ENCODE measurements at places on chromosomes 3 and 15.
A peak's percentile ranks its signal among the peaks of the same experiment; 100 is the strongest.

DNA sequence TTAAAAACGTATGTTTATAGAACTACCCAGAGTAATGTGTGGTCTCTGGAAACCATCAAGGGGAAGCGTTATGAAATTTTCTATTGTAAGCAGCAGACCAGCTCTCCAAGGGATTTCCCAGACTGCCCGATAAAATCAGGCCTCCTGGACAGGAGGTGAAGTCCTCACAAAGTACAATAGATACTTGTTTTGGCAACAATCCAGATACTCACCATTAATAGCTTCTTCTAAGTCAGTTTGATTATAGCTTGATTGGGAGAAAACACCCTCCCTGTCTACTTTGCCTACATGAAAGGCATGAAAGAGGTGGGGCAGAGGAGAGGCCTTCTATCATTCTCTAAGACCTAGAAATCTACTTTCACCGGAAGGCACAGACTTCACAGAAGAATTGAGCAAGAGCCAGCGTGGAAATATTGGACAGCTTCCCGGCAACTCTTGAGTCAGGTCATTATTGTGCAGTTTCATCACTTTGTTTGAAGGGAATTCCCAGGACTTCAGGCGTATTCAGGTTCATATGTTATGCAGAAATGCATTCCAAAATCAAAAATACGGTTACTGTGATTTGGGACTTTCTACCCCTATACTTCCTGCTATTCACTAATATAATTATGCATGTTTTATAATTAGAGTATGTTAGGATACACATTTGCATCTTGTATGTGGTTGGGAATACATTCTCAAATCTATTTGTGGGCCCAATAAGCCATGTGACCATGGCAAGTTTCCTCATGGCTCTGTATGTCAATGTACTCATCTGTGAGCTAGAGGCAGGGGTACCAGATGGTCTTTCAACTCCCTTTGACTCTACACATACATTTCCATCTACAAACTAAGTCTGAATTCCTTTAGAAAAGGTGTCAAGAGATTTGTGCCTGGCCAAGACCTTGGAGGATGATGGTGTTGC, 103.5 kb downstream of the CD47 start:
- no peak for DNase-seq

DNA sequence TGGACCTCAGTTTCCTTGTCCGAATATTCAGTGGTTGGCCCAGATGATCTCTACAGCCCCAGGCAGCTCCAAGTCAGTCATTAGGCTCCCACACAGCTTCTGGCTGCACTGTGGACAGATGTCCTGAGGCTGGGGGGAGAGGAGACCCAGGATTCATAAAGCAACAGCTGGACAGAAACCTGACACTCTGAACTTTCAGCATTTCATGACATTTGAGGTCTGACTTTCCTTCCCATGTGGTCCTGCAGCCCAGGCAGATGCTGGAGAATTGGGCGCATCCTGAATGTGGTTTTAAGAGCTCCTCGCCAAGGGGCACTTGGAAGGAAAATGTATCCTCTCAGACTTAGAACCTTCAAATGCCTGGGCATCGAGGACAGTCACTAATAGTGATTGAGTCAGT, 307.6 kb upstream of the LRRFIP2 start:
- no peak for DNase-seq

DNA sequence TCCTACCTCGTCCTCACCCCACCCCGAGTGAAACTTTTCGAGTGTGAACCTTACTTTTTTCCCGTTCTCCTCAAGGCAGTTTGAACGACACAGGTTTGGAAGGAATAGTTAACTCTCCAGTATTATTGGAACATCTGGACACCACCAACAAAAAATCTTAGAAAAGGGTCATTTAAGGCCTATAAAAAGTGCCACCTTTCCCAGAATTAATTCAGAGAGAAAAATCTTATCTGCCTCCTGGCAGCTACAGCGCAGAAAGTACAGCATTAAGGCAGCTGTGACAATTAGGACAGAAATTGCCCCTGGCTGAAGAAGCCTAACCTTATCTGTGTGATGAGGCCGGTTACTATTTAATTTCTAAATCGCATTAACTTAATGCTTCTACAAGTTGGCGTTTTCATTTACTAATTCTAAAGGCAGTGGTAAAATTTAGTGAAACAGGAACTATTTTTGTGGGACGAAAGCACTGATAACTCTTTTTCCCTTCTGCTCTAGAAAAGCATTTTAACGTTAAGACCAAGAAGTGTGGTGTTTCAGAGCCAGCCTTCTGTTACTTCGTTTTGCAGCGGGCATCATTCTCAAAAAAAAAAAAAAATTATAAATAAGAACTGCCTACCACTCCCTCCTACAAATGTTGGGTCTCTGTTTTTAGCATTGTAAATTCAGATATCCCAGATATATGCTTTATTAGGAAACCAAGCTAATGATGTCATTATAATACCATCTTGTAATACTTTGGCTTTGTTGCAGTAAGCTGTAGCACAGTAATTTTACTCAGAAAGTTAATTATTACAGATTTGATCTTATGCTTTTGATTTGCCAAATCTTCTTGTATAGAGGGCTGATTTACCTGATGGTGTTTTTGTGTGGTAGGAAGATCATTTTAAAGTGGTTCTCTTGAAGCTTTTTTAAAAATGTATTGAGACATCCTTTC, 1.4 kb downstream of the ATP11B start:
- DNase-seq = no peak

DNA sequence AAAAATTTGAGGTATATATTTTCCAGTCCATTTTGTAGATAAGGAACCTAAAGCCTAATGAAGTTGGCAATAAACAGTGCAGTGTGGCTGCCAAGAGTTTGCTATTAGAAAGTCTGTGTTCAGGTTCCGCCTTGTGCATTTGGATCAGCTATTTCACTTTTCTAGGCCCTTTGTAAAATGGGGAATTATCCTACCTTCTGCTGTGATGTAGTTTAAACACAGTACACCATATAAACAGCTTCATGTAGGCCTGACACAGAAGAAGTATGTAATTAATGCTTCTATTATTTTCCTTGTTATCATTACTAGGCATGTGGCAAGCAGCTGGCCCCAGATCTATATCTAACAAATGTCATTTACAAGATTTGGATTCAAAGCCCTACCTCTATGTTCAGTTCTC, 456.3 kb downstream of the GABRG3 start:
- DNase-seq = no peak

DNA sequence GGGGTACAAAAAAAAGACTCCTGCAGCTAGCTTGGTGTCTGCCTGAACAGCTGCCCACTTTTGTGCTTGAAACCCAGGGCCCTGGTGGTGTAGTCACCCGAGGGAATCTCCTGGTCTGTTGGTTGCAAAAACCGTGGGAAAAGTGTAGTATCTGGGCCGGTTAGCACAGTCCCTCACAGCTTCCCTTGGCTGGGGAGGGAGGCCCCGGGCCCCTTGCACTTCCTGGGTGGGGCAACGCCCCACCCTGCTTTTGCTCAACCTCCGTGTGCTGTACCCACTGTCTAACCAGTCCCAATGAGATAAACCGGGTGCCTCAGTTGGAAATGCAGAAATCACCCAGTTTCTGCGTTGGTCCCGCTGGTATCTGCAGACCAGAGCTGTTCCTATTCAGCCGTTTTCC, 211.7 kb upstream of the ZPLD1 start:
- DNase-seq = no peak

DNA sequence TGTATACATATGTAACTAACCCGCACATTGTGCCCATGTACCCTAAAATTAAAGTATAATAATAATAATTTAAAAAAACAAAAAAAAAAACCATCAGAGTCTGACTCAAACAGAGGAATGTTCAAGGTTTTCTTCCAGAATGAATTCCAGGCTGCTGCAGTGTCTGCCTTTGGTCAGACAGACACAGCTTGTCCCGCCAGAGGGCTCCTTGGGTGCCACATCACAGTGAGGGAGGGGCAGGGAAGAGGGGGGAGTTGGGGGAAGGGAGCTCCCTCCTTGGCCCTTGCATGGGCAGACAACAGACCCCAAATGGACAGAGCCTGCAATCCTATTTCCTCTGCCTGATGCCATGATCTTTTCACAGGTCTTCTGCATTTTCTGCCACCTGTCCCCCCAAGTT, 36.5 kb downstream of the ITGB5 start:
- no peak for DNase-seq

- DNase-seq = no peak
These were observed 14.4 kb upstream of the CLDN1 start for GRCh38 chr3:190336516-190337189.

DNA sequence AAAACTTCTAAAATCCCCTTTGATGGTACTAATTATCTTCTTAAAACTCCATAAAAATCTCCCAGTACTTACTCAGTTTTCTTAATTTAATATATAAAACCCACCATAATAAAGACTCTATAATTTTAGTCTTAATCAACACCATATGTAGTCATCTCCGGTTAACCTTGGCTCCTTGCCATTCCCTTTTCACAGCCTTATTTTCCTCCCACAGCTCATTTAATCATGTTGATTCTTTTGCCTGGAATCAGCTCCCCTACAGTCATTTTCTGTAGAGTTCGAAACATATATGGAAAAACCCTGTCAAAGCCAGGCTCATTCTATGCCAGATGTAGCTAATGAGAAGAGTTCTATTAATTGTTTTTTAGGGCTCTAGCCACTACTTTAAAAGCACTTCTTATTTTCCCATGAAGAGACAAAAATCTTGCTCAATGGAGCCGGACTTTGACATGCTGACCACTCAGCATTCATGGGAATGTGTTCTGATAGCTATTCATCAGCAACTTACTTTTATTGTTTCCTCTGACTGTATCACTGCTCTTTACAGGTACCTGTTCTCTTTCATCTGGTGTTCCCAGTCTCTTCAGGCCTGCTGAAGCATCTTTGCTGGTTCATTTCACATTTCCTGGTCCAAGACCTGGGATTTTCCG, 573.4 kb downstream of the NAALADL2 start:
- DNase-seq = no peak

DNA sequence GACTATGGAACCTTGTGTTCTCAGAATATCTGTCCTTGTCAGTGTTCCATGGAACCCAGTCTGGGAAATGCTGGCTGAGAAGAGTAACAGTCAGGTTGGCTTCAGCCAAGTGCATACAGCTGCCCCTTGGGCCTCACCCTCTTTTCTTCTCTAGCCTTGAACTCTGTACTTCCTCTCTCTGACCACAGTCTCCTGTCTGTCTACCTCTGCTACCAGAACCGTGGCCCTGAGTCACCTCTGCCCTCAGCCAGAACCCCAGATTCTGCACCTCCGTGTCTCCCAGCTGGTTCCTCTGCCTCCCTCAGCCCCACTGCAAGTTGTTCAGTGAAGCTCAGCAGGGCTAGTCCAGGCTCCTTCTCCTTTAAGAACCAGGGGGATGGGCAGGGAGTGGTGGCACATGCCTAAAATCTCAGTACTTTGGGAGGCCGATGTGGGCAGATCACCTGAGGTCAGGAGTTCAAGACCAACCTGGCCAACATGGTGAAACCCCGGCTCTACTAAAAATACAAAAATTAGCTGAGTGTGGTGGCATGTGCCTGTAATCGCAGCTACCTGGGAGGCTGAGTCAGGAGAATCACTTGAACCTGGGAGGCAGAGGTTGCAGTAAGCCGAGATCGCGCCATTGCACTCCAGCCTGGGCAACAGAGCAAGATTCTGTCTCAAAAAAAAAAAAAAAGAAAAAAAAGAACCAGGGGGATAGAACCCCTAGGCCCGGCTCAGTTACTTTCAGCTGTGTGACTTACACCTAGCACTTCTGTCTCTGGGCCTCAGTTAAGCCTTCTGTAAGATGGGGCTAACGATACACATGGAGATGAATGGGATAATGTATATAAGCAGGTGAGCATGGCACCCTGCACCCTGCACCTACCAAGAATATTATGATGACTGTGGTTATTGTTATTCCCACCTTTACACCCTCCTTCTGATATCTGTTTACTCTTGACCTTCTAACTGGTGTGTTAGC, 24.3 kb upstream of the TATDN2 start:
- no peak for DNase-seq

DNA sequence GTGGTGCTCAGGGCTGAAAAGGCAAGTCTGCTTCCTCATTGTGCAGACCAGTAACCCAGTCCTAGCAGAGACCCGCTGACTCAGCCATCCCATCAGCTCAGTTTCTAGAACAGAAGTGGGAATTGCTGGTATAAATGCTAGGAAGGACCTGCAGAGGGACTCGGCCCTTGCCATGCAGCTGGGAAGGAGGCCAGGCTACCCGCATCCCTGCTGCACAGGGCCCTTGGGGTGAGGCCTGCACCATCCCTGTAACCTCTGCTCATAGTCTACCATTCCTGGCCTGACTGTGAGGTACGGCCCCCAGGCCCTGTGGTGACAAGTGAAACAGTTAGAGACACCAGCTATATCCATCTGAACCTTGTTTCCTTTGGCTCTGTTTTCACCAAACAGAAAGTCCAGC, 23.5 kb downstream of the RAB6B start:
- DNase-seq = no peak

DNA sequence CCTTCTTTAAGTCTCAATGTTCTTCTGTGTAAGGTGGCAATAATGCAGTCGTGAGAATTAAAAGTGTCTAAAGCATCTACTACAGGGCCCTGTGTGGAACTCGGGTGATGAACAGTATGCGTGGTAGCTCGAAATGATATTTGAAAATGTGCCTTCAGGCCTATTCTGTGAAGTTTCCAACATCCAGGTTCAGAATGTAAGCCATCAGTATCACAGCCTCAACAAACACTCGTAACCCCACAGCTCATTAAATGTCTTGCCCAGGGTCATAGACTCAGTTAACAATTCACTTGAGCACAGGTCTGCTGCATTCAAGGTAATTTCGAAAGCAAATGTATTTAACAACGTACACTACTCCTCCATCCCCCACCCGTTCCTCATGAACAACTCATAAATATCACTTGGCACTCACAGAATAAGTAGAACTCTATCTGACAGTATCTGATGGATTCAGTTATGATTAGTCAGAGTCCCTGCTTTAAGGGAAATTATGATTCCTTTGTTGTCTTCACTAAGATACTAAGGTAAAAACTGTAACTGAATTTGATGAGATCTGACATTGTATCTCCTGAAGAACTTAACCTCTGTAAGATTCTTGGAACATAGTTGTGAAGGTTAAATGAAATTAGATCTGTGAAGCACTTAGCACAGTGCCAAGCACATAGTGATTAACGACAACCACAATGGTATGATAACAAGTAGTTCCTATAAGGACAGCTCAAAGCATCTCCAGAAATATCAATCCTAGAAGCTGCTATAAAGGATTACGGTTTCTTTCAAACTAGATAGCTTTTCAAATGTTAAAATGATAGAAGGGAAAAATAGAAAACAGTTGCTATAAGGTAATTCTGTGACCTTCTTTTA, 642.3 kb downstream of the TBL1XR1 start:
- no peak for DNase-seq

- DNase-seq = peak; percentile 98
These were observed 445 bp upstream of the MSL2 start for GRCh38 chr3:136196401-136197158.

- DNase-seq = no peak
These were observed 83.3 kb downstream of the SNRK start for GRCh38 chr3:43369404-43370292.

DNA sequence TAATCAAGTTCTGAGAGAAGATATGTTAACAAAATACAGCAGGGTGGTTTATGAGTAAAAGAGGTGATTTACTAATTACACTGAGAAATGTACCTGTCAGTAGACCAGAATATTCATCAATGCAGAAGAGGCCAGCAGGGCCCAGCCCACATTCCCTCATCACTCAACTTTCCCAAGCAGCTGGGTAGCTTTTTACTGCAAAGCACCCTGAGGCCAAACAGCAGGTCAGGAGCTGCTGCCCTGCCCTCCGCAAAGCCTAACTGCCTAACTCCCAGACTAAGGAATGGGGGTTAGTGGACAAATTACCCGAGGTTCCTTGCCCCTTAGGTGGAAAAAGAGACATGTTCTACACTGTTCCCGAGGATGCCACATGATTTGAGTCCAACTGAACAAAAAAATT, 108.2 kb downstream of the TBL1XR1 start:
- DNase-seq = no peak

GRCh38 chr3:4043867-4044575, 244.8 kb downstream of the LRRN1 start:
- no peak for DNase-seq
